Renal cortex interstitium (tissue), 15 donors: ENCODE measurements at places on chromosomes 12 and 14. TPM values are rescaled to one million over a fixed set of nuclear protein-coding genes. Genes with fewer than 3 reads are reported as not detected.

The TAS2R31 gene
- 1.1 TPM for polyA plus RNA-seq

The GLIPR1L1 gene
- polyA plus RNA-seq, result 0.86 TPM

The SUPT16H gene
- polyA plus RNA-seq, result 145 TPM

The ASCL4 gene
- polyA plus RNA-seq, result not detected

The GPR162 gene
- 28.2 TPM for polyA plus RNA-seq
